ENCODE measurements at places on chromosomes 11 and 22.

GRCh38 chr22:27050771-27051170 is 393.4 kb downstream of the MIAT start:
- DNase-seq = no peak

- no peak for DNase-seq
These were observed 113.6 kb upstream of the SOX6 start for GRCh38 chr11:16469968-16470367.

GRCh38 chr22:22245256-22245909 is 797 bp downstream of the VPREB1 start:
- no peak for DNase-seq

GRCh38 chr22:19042285-19043120 is 79.7 kb downstream of the DGCR2 start:
- no peak for DNase-seq

- no peak for DNase-seq
These were observed 199.9 kb downstream of the IGLL1 start for GRCh38 chr22:23380230-23380573.

- no peak for DNase-seq
These were observed 139.0 kb upstream of the NAV2 start for GRCh38 chr11:19573666-19574065.

Data from stimulated activated CD8-positive, alpha-beta memory T cell treated with anti-CD3 and anti-CD28 coated beads, Interleukin-7, amount 100 ng/mL, for 24 hours (primary cell).